ENCODE measurements at places on chromosomes 5 and 9.

- DNase-seq, result no peak
Measured at GRCh38 chr5:90185897-90186468, 223.6 kb downstream of the CETN3 start.

DNA sequence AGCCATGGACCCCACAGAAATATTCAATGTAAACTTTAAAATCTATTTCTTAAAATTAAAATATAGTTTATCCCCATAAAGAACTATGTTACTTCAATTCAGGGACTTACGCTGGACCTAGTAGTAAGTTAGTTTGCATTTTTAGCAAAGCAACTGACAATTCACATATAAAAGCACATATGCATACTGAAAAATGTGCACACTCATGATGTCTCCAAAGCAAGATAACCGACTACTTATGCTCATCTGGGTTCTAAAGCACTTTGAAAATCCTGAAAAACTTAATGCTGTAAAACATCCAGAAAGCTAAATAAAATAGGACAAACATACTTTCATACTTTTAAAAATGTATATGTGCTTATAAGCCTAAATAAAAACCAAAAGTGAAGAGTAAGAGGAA lies 264.4 kb upstream of the GAS1 start:
- no peak for DNase-seq

DNA sequence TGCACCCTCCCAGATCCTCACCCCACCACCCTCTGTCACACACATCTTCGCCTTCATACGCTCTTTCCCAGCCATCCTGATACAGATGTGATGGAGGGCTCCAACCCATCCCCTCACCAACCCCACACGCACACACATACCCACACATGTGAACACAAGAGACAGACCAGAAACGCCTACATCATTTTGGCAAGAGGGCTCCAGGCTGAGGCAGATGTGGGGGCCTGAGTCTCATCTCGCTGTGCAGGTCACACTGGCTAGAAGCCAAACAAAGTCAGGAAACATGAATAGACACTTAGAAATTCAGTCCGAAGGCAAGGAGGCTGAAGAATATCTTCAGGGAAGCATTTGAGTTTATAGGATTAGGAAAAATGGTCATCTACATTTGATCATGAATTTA lies 6.2 kb downstream of the PRDM12 start:
- no peak for DNase-seq

DNA sequence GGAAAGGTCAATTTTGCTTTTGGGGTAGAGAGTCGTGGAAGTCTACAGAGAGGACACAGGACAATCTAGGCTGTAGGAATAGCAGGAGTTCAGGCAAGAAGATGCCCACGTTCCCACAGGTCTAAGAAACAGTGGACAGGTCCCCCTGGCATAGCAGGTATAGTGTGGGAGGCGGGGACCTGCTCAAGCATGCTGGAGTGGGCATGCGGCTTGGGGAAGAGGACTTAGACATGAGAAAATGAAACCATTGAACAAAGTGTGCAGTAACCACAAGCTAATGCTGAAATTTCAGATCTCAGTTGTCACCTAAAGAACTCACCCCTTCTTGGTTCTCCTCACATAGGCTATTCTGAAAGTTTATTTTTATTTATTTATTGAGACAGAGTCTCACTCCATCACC lies 142.8 kb upstream of the EFNA5 start:
- DNase-seq, result no peak

DNA sequence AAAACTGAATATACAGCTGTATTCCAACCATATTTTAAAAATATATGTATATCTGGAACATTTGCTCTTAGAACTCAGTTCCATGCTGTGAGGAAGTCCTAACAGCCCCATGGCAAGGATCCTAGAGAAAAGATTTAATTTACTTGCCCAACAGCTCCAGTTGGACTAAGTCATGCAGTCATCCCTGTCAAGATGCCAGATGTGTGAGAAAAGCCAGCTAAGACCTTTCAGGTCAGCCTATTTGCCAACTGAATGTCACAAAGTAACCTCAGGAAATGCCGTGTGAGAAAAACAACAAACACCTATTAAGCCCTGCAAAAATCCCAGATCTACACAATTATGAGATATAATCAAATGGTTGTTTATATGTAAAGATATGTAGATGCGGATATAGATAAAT lies 416.3 kb downstream of the NR2F1-AS1 start:
- DNase-seq, result no peak

- no peak for DNase-seq
Measured at GRCh38 chr5:58273711-58274110, 186.2 kb downstream of the PLK2 start.

DNA sequence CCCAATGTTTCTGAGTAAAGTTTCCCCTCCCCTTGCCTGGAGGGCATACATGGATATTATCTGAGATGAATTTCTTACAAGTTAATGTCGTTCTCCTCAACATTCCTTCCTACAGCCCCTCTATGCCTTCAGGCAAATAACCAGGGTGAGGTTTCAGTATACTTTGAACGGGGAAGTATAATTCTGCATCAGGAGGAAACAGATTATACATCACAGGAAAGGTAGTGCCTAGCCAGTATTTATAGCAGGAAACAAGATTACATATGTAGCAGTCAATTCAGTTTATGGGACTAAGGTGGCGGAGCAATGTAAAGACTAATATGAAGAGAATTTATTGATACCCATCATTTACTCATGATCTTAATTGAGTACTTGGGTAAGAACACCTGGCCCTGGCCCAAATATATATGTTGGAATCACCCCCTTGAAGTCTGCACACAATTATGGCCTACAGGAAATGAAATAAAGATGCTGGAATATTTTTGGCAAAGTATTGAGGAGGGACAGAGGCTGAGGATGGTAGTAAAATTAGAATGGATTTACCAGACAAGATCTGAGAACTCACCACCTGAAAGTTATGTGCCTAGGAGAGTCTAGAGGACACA lies 661.1 kb downstream of the PTPRD start:
- no peak for DNase-seq

- DNase-seq, result no peak
Measured at GRCh38 chr5:32110111-32110696, 63.9 kb downstream of the GOLPH3 start.
